Left hindlimb (tissue), 1 donor: ENCODE measurements at places on chromosomes 11 and 22.

DNA sequence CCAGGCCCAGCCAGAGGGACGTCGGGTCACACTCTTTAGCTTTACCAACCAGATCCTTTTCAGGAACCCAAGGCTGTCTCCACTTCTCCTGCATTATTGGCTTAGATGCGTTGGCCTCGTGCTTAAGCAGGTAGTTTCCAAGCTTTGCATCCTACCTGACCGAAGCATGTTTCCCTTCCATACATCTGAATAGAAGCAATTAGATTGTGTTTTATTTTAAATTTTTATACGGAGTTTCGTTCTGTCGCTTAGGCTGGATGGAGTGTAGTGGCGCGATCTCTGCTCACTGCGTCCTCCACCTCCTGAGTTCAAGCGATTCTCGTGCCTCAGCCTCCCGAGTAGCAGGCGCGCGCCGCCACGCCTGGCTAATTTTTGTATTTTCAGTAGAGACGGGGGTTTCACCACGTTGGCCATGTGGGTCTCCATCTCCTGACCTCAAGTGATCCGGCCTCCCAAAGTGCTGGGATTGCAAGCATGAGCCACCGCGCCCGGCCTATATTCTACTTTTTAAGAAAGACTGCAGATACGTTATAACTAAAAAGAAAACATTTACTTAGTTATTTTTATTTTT is 677 bp downstream of the DYNC2H1 start:
- DNase-seq: no peak

DNA sequence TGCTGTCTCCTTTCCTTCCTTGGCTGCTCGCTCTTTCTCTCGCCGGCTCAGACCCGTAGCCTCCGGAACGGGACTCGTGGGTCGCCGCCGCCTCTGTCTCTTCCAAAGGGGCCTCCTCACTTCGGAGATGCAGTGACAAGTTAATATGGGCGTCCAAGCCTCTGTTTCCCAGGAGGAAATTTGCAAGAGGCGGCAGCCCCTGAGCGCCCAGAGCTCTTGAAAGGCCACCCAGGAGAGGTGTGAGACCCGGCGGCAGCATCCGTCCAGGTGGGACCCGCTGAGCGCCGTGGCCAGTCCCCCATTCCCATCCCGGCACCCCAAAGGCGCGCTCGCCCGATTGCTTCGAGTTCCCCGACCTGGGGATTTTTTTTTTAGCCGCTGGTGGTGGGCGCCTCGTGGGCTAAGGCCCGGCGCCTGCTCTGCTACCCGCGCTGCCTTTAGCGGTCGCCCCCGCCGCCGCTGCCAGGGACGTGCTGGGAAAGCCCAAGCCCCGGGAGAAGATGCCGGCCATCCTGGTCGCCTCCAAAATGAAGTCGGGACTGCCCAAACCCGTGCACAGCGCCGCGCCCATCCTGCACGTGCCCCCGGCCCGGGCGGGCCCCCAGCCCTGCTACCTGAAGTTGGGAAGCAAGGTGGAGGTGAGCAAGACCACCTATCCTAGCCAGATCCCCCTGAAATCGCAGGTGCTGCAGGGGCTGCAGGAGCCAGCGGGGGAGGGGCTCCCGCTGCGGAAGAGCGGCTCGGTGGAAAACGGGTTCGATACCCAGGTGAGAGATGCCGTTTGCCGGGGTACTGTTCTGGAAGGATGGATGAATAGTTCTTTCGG is 772 bp downstream of the NAV2 start:
- DNase-seq: no peak

DNA sequence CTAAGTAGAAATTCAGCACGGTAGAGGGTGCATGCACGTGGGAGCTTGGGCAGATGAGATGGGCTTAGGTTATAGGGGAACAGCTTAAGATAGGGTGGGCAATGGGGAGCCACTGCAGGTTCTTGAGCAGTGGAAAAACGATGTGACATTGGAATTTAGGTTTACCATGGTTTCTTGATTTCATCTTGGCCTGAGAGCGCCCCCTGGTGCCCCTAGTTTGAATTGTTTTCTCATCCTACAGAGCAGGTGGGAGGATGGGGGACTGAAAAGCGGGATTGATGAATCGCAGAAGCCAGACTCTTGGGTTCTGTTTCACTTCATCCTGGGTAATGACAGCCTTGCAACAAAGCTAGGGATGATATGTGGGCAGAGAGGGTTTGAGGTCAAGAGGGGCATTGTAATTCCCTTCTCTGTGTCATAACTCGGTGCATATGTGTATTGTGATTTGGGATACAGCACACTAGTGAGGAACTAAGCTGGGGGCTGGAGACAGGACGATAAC is 6.7 kb upstream of the MCAM start:
- DNase-seq: peak; percentile 78

- peak; percentile 74 for DNase-seq
These were observed at the start of gene P4HA3 for GRCh38 chr11:74311352-74311926. TSS of gene P4HA3 (minus strand) at chr11:74311640. CDS start at chr11:74311611, 29 bp downstream.

DNA sequence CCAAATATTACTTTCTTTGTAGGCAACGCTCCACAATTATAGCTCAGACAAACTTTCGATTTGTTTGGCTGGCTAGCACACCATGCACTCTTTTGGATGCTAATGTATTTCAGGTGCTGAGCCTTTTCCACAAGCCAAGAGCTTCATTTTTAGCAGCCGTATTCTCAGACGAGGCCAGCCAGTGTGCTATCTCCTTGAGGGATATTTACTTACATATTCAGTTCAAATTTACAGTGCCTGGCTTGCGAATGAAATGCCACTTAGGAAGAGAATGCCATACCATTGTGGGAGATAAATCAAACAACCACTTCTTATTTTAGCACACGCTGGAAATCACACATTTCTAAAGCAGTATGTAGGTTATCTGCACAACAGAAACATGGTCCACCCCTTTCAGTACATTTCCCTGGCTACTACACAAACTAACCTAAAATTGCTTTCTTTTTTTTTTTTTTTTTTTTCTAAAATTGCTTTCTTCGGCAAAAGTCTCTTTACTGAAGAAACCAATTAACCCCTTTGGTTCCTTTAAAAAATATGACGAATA is 236.9 kb downstream of the CADM1 start:
- DNase-seq: peak; percentile 31

DNA sequence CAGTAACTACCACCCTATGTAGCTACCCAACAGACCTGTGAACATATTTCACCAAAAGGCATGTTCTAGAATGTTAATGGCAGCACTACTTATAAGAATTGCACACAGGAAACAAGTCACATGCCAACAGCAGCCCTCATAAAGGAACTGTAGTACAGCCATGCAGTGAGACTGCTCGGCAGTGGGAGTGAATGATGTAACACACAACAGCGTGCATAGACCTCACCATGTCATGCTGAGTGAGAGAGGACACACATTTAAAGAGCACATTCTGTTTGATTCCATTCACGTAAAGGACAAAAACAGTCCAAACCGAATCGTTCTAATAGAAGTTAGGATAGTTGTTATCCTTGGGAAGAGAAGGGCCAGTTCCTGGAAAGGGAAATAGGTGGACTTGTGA is 27.2 kb upstream of the KIRREL3 start:
- DNase-seq: no peak

DNA sequence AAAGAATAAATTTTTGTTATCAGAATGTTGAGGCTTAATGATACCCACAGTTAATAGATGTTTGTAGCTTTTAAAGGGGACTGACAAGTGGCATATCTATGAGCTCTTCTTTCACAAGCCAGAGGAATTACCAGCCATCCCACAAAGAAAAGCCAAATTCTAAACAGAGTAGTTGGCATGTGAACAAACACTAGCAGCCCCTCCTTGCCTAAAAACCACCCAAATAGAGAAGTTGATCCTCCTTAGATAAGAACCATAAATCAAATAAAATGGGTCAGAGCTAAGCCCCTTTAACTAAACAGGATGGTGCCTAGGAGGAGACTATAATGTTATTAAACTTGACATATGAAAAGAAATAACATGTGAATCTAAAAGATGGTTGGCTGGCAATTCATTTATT is 11.4 kb downstream of the LPXN start:
- DNase-seq: no peak
